GM13976 (cell line): ENCODE measurements at places on chromosomes 3 and 15.

DNA sequence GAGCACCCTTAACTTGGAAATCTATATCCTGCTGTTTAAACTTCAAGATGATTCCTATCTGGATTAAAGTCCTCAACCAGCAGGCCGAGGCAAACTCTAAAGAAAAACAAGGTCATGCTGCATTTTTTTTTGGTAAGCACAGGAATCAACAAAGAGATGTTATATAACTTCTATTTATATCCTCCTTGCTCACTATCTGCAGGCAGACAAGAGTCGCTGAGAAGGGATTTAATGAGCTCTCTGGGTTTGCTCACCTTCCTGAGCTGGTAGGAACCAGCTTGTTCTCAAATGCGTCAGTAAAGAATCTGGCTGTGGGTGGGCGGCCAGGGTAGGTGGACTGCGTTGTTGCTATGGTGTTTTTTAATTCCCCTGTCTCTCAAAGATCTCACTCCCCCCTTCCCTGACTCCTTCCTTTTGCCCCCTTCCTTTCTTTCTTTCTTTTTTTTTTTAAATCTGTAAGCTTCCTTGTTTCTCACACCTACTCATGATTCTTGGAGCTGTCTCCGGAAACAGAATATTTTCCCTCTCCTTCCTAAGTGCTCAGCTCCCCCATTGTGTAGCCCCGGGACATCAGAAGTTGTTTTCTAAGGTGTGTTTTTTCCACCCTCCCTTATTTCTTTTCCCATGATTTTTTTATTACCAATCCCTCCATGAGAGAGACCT, 228.8 kb upstream of the BHLHE40 start:
- peak; percentile 53 for DNase-seq

- DNase-seq: no peak
Measured at GRCh38 chr15:70508561-70509281, 254.6 kb downstream of the UACA start.

GRCh38 chr3:55489798-55490132, 2.7 kb upstream of the WNT5A start:
- no peak for DNase-seq

DNA sequence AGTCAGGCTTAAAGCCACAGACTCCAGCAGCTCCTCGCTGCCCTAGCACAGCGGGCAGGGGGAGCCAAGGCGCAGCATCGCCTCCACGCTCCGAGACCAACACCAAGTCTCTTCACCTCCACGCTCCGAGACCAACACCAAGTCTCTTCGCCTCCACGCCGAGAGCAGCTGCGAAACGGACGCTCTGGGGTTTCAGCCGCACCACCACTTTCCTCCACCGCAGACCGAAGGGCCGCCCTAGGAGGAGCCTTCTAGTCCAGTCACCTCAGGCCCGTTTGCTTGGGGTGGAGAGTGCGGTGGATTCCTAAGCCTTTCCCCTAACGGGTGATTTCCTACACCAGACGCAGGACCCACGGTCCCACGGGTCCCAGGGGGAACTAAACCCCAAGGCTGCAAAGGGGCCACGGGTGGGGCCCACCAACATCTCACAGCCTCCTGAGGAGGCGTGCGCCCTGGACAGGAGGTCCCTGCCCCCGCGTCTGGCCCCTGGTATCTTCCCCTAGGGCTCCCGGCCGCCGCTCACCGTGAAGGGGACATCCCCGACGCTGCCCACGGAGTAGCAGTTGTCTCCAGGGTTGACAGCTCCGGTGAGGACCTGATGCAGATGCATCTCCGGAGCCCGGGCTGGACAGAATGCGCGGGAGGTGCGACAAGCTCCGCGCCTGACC, 501 bp downstream of the DMXL2 start:
- peak; percentile 82 for DNase-seq

- no peak for DNase-seq
Measured at GRCh38 chr3:78825858-78826215, 942.0 kb downstream of the ROBO1 start.

DNA sequence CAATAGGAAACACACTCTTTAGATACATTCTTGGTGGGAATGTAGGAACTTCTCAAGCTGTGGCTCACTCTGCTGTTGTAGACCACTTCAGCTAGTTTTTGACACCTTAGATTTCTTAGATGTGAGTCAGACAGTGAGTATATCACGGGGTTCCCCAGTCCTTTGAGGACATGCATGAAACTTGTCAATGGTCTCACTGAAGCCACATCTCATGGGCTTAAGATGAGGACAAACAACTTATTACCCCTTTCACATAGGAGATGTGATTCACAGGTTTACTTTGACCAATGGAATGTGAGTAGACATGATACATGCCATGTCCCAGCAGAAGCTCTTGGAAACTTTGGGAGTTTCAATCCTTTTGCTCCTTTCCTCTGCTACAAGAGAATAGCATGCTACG, 325.5 kb downstream of the CHST2 start:
- DNase-seq: peak; percentile 37

DNA sequence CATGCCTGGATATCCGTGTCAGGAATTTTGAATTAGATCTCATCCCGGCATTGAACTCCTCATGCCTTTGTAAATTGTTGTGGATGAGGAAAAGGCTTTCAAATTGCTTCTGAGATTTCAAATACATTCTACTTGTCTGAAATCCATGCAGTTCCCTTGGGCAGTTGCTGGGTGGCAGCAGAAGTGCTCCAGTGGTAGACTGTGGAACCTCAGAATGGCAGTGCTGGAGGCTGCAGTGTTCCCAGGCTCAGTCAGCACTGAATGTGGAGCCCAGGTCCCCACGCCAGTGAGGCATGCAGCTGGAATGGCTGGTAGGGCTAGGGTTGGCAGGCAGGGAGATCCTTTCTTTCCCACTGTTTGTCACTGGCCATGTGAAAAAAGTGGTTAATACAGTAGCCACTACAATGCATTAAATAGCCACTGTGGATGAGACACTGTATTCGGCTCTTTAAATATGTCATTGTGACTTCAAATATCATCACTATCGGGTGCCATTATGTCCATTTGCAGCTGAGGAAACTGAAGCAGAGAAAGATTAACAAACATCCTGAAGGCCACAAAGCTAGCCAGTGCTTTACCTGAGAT, 98.6 kb downstream of the TPRG1 start:
- DNase-seq: no peak

DNA sequence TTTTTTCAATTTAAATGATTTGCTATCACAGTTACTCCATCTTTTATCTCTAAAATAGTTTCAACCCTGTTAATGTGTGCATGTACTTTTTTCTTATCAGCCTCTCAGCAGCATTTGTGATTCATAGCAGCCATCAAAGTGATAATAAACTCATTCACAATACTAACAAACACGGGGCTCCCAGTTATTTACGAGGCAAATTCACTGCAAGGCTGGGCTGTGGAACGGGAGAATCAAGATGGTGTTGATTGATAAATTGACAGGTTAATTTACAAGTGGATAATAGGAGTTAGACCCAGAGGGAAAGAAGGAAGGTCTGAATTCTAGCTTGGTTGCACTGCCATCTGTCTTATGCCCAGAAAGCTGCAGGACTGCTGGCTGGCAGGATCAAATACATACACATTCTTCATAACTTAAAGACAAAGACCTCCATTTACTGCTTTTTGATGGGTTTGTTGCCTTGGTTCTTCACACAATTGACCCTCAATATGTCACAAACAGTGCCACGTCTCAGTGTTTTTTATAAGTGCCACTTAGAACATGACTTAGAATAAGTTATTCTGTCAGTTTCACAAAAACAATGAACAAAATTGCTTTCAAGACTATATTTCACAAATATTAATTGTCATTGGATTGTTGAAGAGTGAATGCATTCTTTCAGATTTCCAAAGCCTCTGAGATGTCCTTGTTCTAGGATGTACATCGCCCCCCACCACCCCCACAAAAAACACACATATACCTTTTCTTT, 562.8 kb downstream of the NR2F2 start:
- DNase-seq: no peak

- DNase-seq: no peak
Measured at GRCh38 chr3:125019271-125019670, 36.5 kb downstream of the HEG1 start.

DNA sequence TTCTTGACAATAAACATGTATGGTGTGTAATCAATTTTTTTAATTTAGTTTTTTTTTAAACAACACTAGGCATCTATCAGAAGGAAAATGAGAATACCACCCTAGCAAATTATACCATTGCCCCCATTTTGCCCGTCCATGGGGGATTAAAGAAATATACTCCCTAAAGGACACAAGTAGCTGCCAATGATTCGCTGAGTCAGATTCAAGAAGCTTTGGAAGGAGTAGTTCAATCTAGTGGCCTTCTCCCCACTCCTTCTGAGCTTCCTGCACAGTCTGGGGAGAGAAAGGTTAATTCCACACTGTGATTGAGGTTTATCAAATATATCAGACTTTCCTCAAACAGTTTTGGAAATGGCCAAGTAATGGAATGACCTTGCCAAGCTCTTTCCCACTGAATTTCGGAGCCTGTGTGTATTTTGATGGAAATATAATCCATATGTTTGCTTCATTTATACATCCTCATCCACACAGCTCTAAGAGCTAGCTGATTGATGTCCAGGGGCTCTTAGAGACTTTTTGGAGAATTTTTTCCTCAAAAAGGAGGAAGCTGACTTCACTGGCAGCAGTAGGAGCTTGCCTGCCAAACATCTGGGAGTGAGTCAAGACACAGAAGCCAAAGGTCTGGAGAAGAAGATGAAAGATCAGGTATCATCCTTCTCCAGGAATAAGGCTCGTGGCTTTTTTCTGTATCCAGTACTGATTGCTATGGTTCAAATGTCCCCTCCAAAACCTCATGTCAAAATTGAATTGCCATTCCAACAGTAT, 478.5 kb upstream of the PROK2 start:
- no peak for DNase-seq

GRCh38 chr3:152714507-152714906, 120.4 kb upstream of the P2RY1 start:
- DNase-seq: no peak

DNA sequence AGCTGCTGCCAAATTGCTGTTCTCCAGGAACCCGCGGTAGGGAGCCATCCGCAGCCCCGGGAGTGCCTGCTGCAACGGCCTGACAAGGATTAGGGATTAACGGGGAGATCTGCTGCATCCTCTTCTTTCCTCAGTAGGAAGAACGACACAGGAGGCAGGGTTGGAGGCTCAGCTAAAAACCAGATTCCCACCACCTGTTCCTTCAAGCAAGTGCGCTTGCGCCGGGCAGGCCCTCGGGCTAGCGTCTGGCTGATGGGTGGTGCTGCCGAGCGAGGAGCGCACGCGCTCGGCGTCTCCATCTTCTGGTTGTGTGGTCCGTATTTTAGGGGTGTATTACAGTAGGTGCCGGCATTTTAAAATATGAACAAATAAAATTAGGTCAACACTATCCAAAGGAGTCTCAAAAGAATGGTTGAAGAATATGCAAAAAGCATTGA, 25.4 kb upstream of the SLC25A26 start:
- DNase-seq: peak; percentile 76

DNA sequence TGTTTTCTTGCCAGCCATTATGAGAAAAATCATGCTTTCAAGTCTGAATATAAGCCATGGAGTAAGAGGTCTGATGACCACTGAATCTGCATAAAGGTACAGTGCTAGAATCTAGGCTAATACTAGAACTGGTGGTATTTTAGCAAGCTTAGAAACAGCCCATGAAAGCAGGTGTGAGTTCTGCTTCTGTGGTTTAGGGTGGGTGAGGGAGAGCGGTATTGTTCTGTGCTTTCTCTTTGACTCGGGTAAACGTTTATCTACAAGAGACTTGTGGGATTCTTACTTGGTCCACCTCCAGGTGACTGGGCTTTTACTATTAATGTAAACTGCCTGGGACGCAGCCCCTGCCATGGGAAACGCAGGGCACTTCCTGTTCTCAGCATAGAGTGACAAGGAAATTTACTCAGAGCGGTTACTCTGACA, 55.2 kb downstream of the PGPEP1L start:
- DNase-seq: peak; percentile 75

- no peak for DNase-seq
Measured at GRCh38 chr3:123102826-123103225, 36.0 kb downstream of the PDIA5 start.

DNA sequence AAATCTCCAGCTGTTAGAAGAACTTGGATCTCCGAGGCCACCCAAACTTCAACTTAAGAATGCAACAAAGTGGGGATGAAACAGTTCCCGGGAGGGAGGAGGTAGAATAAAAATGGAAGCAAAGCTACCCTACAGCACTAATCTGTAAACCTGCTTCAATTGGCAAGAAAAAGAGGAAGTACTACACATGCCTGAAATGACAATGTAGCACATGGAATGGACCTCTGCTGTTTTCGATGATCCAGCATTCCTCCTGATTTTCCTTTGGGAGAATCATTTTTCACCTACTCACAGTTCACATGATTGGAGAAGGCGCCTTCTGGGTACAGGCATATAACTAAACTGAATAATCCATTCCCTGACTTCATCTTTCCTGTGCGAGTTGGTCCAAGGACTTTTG, 1081.5 kb downstream of the FHIT start:
- DNase-seq: no peak

- DNase-seq: no peak
Measured at GRCh38 chr15:77546050-77546501, 86.6 kb downstream of the LINGO1 start.

GRCh38 chr15:31483053-31483985, 156.7 kb downstream of the KLF13 start:
- peak; percentile 81 for DNase-seq

DNA sequence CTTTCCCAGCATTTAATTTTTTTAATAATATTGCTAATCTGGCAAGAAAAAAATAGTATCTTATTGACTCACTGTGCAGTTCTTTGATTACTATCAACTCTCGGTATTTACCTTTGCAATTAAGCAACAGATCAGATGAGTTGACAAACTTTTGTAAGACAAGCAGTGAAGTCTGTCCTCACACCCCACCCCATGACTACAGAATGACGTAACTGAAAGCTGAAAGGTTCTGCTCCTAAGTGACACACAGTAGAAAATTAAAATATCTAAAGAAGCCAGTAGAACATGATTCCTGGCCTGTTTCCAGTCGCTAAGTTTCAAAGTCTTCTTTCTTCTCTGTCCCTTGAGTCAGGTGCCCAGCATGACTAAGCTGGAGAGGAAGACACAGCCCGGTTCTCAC, 135.5 kb downstream of the STT3B start:
- DNase-seq: no peak

- DNase-seq: no peak
Measured at GRCh38 chr3:186099178-186099577, 9.7 kb downstream of the ETV5 start.

- no peak for DNase-seq
Measured at GRCh38 chr3:126511291-126511690, 6.3 kb downstream of the UROC1 start.

DNA sequence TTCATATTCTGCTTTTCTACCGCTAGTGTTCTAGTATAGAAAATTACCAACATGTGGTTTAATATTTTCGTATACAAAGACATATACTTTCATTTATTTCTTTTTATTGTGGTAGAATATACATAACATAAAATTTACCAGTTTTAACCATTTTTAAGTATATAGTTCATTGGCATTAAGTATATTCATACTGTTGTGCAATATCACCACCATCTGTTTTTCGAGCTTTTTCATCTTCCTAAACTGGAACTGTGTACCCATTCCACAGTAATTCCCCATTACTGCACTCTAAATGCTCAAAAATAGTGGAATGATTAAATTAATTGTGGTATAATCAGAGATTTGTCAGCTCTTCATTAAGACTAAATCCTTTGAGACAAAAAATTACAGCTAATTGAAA, 62.9 kb downstream of the ECT2 start:
- no peak for DNase-seq

GRCh38 chr15:85172846-85173490, 191.3 kb downstream of the PDE8A start:
- no peak for DNase-seq

GRCh38 chr15:31358957-31359701, 32.5 kb downstream of the KLF13 start:
- no peak for DNase-seq

GRCh38 chr3:53820084-53820483, 26.1 kb downstream of the CHDH start:
- DNase-seq: no peak

- DNase-seq: no peak
Measured at GRCh38 chr15:49817100-49817499, 196.3 kb downstream of the DTWD1 start.
